ENCODE measurements at places on chromosomes 12 and 14.

DNA sequence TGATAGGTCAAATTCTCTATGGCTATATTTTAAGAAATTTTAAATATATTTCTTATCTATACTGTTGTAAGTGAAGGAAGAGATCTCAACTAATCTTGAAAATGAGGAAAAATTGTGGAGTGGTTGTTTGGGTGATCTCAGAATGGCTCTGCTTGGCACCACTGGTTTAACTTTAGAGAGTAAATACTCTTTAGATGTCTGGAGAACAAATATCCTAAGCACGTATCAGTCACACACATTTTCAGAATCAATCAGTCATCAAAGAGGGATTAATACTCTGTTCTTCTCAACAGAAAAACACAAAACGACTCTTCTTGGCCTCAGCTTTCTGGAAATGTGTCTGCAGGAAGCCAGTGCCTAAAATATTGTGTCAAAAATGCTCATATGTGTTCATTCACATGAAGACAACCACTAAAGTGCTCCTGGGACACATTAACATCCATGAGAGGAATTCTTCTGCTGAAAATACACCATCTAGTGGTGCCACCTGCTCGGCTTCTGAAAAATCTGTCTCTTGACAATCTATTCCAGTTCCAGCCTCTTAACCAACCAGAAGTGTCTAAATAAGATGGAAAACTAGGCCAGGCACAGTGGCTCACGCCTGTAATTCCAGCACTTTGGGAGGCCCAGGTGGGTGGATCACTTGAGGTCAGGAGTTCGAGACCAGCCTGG, 81.1 kb upstream of the CCDC198 start:
- no peak for DNase-seq

GRCh38 chr12:29960122-29960521, 176.4 kb upstream of the TMTC1 start:
- DNase-seq, result no peak

DNA sequence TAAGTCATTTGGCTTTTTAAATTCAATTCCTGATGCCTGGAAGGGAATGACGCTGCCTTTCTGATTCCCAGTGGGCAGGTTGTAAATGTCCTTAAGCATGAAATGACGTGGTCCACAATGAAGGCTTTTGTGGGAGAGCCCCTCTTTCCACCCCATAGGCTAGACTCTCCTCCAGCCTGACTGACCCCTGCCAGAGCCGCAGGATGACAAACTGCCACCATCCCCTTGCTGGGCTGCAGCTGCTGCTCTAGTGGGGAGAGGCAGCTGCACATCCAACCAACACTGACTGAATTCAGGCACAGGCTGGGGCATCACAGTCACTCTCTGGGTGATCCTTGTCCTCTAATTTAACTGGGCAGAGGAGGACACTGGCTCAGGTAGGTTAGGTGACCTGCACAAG, 6.3 kb downstream of the TSPAN11 start:
- no peak for DNase-seq

GRCh38 chr12:121829250-121829918, 25.6 kb downstream of the SETD1B start:
- no peak for DNase-seq

- DNase-seq, result no peak
These were observed 102.4 kb upstream of the E2F7 start for GRCh38 chr12:77167801-77168200.

DNA sequence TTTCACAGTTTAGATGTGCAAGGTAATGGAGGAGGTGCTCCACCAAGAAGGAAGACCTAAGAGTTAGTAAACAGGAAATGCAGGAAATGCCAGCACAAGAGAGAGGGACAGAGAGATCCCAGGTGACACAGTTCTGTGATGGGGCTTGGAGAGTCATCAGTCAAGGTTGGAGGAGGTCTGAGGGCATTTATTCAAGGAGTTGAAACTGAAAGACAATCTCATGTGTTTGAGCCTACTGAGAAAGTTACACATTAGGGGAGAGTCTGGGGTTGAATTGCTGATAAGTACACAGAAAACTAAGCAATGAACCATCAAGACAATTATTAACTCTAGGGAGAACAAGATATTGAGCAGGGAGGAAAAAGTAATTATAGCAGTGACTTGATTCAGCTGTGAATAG, 138.5 kb downstream of the ANO6 start:
- no peak for DNase-seq

DNA sequence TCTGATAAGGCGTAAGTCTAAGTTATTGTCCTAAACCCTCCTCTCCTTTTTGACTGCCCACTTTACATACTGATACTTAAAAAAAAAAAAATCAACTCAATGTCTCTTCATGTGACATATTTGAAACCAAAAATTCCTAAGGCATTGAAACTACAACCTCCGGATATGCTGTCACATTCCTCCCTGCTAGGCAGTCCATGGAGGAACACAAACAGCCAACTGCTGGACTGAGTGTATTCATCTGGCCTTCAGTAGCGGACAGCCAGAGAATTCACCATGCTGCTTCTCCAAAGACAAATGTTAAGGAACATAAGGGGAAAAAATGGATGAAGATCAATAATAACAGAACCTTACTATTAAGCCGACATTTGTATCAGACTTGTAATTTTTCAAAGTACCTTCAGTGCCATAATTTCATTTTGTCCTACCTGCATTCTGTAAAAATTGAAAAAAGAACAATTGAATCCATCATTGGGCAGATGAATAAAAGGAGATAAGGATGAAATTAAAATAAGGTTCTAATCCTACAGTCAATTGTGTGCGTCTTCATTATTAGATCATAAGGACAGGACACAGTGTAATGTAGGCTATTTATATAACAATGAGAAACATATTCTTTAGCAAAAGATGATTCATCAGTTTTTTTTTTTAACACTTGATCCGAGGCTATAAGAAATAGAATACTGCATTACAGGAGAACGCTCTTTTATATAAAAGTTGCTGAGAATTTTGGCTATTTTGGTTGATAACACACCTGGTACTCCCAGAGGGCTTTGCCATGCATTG, 12.2 kb downstream of the RERG start:
- no peak for DNase-seq

- DNase-seq, result no peak
These were observed 5.1 kb upstream of the SERPINA6 start for GRCh38 chr14:94328196-94328595.

GRCh38 chr12:11085419-11085818, 6.7 kb downstream of the TAS2R43 start:
- no peak for DNase-seq

GRCh38 chr12:62370189-62370588, 96.4 kb upstream of the MON2 start:
- no peak for DNase-seq

DNA sequence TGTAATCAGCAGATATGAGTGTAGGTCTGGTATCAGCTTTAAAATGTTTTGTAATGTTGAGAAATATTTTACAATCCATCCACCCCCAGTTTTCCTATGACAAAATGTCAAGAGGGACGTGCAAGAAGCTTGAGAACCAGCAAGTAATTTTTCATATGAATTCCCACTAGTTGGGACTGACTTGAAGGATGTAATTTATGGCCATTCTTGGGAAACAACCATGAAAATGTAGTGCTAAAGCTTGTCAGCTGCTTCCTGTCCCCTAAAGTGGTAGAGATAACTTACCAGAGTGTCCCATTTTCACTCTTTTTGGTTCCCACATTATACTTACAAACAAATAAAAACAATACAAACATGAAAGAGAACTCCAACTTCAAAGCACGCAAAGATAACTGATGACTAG, 63.9 kb downstream of the RERG start:
- no peak for DNase-seq

GRCh38 chr12:69026336-69026735, 93.4 kb upstream of the CPM start:
- no peak for DNase-seq

- no peak for DNase-seq
These were observed 151.2 kb upstream of the KRR1 start for GRCh38 chr12:75662511-75663159.

DNA sequence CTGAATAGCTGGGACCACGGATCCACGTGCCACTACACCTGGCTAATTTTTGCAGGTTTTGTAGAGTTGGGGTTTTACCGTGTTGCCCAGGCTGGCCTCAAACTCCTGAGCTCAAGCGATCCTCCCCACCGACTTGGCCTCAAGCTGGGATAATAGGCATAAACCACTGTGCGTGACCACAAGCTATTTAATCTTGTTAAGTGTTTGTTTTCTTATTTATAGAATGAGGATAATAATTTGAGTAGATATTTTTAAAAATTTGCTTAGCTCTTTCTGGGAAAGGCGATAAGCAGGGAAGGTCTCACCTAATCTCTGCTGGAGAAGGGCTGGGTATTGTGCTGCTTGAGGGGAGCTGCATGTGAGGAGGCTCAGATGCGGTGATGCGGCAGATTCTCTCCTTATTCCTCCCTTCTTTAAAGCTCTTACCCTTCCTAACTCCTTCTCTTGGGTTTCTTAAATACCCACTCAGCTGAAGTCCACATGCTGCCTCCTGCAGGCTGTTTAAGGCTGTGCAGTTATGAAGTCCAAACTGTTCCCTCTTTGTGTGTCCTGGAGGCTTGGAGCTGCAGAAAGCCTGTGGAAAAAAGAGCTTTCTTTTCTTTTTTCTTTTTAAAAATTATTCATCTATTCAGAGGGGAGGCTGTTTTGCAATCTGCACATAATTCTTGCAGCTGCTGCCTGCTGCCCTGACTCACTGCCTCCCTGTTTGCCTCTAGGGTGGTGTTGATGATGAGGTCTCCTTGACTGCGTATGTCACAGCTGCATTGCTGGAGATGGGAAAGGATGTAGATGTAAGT, 37.9 kb downstream of the A2ML1 start:
- DNase-seq, result peak; percentile 66

DNA sequence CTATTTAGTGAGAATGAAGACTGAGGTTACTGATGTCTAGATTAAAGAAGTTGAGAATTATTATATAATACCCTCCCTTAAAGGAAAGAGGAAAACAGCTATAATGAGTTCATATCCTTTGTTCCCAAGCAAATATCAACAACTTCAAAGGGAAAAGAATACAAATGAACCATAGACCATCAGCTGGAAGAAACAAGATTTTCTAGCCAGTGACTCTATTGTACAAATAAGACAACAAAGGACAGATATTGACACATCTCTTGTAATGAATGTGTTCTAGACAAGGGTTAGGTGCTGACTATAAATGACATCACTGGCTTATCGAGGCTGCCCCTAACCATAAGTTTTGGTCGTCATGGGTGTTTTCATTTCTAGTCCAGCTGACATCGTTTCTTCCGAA, 48.2 kb downstream of the SLC38A4 start:
- DNase-seq, result no peak

GRCh38 chr12:57129321-57129842, 1.1 kb downstream of the LRP1 start:
- peak; percentile 67 for DNase-seq

DNA sequence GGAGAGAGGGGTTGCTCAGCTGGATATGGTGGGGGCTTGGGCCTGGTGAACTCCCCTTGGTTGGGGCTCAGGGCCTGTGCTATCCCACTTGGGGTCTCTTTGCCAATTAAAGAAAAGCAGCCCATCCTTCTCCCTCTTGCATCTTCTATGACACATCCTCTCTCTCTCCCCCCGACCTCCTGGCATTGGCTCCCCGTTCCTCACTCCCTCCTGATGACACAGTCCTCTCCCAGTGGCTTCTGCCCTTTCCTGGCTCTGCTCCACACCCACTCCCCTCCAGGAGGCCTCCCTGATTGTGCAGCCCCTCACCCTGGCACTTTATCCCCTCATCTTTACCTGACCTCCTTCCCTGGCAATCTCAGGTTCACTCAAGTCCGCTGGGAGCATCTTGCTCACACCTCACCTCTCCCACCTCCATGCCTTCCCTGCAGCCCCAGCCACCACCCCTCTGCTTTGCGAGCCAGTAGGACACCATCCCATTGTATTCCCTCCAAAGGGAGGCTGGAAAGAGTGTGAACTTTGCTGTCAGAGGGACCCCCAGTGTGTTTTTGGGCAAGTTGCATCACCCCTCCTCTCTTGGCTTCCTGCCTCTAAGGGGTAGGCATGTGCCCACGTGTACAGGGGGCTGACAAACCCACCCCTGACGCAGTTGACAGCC, 10.7 kb downstream of the KRT80 start:
- DNase-seq, result no peak

- no peak for DNase-seq
These were observed 2.4 kb downstream of the AKT1 start for GRCh38 chr14:104792945-104793702.

GRCh38 chr12:12704593-12705230, 8.7 kb upstream of the GPR19 start:
- DNase-seq, result peak; percentile 66

GRCh38 chr12:18556161-18556560, 181.7 kb downstream of the PLCZ1 start:
- no peak for DNase-seq

GRCh38 chr12:47721431-47721973, 3.8 kb downstream of the ENDOU start:
- DNase-seq, result no peak

DNA sequence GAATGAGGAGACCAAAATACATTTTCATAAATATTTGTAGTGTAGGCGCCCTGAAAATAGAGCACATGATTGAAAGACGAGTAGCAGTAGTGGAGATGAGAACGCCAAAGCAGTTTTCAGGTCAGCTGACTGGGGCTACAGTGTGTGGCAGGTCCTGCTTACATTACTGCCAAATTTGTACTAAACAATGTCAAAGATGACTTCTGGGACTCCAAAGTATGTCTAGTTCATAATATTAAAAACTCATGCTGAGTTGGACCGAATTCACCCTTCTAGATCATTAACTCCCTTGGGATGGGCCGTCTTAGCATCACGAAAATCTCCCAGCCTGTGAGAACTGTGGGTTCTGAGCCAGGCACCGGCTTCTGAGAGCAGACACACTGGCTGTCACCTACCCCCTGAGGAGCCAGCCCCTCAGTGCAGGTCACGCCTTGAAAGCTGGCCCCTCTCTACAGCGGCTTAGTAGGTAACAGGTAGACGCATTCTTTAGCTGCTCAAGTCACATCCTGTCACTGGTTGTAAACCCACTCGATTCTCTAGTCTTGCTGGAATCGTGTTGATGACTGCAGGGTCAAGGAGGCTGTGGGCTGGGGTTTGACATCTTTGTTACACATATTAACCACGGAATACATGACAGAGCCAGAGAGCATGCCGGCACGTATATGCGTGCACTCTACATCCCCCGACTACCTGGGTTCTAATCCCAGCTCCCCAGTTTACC, 210.4 kb downstream of the ETV6 start:
- no peak for DNase-seq

GRCh38 chr14:64220466-64220865, 73.7 kb downstream of the ESR2 start:
- DNase-seq, result no peak

DNA sequence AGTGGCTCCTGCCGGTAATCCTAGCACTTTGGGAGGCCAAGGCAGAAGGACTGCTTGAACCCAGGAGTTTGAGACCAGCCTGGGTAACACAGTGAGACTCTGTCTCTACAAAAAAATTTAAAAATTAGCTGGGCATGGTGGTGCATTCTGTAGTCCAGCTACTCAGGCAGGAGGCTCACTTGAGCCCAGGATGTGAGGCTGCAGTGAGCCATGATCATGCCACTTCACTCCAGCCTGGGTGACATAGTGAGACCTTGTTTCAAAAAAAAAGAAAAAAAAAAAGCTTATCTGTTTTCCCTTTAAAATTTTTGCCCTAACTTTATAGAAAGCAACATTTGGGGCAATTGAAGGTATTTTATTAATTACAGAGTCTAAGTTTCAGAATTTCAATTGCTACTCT, 486.0 kb downstream of the BCAT1 start:
- no peak for DNase-seq

- DNase-seq, result no peak
These were observed 89.0 kb downstream of the PTPRR start for GRCh38 chr12:70831543-70831942.

All from ecto neural progenitor cell (in vitro differentiated cells).